ENCODE measurements at places on chromosomes 12 and 14.

- DNase-seq, result no peak
Measured at GRCh38 chr14:53529519-53529918, 376.4 kb upstream of the DDHD1 start.

DNA sequence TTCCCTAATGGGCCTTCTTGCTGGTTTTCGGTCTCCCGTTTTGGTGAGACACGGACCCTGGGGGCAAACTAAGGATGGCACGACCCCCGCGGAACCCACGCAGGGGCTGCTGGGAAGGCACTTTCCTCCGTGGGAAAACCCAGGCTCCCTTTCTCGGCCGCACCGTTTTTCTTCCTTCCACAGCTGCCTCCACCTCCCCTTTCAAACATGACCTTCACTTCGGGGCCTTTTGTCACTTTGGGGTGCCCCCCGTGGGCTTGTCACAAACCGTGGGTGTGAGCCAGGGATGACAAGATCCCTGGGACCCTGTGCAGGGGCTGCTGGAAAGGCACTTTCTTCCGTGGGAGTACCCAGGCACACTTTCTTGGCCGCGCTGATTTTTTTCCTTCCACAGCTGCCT, 268.7 kb downstream of the ALG10 start:
- DNase-seq, result no peak

- DNase-seq, result no peak
Measured at GRCh38 chr14:101586531-101587430, 25.5 kb downstream of the DIO3 start.

GRCh38 chr12:49776858-49777257, 35.5 kb downstream of the TMBIM6 start:
- DNase-seq, result no peak

GRCh38 chr14:49193332-49194065, 392.7 kb downstream of the RPS29 start:
- DNase-seq, result no peak

DNA sequence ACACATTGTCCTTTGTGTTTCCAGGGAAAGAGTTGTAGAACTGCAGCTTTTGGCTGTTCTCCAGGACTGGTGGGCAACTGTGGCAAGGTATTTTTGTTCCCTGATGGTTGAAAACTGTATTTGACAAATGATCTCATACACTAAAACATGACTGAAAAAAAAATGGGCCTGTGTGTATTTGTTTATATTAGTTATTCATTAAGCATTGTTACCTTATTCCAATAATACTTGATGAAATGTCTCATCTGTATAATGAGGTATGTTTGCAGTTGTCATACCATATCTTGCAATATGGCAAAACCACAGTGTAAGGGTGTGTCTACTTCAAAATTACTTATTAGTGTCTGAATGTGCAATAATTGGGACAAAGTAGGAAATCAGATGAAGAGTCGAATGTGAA, 479.4 kb upstream of the NOVA1 start:
- DNase-seq, result no peak

GRCh38 chr14:54589843-54590242, 22.9 kb downstream of the SAMD4A start:
- peak; percentile 64 for DNase-seq

DNA sequence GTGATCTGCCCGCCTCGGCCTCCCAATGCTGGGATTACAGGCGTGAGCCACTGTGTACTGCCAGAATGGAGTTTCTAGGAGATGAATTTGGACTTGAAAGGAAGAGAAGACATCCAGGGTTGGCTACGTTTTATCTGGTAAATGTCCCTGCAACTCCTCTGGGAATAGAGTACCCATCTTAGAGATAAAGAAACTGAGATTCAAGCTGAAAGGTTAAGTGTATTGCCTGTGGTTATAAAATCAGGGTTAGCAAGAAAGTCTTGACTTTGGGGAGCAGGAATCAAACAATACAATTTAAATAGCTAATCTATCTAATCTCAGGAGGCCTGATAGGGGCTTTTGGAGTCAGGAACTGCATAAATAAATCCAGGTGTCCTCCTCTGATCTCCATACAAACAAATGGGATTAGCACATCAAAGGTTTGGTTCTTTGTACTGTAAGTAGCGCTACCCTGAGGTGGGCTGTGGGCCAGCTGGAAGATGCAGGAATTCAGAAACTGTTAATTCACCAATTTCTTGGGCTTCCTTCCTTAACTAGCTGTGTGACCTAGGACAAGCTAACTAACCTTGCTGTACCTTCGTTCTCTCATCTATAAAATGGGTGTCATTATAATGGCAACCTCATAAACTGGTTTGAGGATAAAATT, 45.1 kb downstream of the TBX3 start:
- DNase-seq, result no peak
